ENCODE measurements at places on chromosomes 1 and 21.

- no peak for DNase-seq
Observed at GRCh38 chr1:162353702-162354101, 23.0 kb downstream of the SPATA46 start.

DNA sequence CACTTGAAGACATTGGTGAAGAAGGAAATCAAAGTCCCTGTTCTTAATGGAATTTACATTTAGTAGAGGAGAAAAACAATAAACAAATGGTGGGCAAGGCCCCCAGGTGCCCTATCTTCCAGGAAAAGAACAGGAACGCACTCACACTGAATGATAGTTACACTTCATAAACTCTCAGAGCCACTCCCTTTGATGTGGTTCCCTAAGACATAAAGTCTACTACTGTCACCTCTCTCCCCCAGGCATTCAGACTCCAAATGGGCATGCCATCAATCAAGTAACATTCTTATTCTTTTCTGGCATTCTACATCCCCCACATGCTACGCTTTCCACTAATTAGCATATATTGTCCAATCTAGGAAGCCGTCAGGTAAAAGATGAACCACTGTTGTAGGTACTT, 36.6 kb upstream of the PIGC start:
- DNase-seq: no peak

DNA sequence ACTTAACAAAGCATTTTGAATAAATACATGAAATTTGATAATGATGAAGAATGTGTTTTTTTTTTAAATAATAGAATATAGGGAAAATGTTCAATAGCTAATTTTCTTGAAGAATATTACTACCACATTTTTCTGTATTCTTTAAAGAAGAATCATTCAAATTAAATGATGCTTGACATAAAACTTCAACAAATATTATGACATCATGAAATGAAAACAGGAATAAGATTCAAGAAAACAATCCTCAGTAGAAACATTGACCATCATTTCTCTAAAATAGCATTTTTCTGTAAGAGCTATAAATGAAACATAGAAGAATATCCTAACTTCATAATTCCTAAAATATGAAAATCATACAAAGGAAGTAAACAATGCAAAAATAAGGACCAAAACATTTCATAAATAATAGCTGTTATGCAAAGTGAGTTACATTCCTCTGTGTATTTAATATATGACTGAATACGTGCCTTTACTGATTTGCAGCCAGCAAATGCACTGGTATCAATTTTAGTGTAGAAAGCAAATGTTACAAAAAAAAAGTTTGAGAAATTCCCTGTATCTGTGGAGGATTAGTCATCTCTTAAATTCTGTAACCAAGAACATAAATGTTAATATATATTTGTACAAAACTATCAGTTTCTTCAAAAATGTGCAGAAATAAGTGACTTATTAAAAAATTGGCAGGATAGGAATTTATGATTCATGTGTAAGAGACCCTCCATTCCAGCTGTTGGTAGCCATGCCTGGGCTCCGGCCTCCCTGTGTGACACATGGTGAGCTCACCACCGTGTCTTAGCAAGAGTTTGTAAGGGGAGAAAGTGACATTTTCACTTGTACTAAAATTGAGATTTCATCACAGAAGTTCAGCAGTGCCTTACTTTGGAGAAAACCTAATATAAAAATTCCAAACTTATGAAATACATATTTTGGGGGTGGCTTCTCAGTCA, 15.0 kb upstream of the PTPN14 start:
- DNase-seq: no peak

DNA sequence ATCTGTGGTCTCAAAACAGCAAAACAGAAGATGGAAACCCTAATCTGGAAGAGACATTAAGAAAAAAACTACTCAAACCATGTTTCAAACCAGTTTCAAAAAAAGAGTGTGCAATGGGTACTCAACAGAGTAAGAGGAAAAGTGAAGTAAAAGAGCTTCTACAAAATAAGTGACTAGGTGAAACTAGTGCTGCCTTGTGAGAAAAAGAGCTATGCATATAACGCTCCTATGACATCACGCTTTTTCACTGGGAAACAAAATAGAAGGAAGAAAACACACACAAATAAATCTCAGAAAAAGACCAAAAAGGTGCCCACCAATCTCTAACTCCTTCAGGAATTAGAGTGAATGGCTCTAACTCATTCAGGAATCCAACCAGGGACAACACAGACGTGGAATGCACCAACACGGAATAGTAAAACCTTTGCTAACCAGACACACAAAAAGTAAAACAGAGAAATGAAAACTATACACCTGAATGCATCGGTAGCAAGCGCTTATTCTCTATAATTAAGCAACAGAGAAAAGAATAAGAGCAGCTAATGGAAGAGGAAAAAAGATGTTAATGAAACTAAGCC, 1.3 kb downstream of the FOXJ3 start:
- DNase-seq: no peak

DNA sequence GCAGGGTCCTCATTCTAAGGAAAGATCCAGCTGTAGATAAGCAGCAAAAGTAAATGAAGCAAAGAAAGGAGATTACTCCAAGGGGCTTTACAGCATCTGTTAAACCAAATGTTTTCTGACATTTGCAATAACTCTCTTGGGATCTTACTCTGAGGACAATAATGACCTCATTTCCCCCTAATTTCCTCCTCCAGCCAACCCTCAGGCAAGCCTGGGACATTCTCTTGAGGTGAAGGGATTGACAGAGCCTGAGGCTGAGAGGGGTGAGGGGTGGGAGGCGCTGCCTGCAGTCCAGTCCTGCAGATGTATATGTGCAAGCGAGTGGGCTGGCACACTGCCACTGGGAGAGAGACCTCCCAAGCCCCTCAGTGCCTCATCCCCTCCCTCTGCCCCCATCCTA, 40.5 kb upstream of the NEK2 start:
- DNase-seq: no peak

- no peak for DNase-seq
Observed at GRCh38 chr1:220124542-220124941, 30.6 kb downstream of the IARS2 start.

DNA sequence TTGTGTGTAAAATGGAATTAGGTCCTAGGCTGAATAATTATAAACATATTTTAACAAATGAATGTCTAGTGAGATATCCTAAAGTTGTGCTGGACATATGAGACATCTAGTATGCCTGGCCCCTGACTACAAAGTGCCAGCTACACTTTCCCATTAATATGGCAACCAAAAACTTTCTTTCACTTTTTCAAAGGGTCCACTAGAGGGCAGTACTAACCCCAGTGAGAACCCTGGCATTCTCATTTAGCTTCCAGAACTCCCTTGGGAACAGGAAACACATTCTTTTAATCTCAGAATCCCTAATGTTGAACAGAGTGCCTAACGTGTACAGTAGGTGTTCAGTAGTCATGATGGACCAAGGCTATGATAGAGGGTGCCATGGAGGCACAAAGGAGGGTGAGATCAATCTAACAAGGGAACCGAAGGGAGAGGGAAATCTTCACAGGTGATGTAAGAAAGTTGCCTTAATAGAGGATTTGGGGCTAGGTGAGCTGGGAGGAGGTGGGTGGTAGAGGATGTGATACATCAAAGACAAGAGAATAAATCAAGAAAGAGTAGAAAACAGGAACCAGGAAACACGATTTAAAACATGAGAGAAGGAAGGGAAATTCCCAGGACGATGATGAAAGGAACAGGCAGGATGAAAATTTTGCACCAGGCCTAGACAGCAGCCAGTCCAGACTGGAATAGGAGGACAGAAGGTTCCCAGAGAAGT, 41.6 kb downstream of the NSL1 start:
- no peak for DNase-seq

DNA sequence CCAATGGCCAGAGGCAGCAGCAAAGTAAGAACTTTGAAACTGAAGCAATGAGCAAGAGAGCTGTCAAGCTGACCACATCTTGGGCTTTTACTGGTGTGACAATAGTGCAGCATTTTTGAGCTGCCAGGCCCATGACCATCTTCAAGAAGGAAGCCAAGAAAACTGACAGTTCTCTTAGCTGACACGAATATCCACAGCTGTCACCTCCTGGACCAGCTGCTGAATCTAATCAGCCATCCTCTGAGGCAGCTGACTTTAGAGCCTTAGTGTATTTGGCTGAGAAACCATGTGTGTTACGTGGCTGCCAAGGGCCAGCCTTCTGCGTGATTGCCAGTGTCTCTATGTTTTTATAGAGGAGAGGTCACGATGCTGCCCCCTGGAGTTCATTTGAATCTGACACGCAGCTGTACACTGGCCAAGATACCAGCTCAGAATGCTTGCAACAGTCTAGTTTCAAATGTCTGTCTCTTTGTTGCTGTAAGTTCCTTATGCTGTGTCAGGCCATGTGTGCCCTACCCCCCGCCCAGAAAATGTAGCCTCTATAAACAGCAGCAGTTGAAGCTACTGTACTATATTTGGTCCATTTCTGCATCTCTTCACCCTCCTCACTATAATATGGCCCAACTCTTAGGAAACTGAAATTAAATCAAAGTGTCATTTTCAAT, 39.7 kb downstream of the PALMD start:
- DNase-seq: no peak

DNA sequence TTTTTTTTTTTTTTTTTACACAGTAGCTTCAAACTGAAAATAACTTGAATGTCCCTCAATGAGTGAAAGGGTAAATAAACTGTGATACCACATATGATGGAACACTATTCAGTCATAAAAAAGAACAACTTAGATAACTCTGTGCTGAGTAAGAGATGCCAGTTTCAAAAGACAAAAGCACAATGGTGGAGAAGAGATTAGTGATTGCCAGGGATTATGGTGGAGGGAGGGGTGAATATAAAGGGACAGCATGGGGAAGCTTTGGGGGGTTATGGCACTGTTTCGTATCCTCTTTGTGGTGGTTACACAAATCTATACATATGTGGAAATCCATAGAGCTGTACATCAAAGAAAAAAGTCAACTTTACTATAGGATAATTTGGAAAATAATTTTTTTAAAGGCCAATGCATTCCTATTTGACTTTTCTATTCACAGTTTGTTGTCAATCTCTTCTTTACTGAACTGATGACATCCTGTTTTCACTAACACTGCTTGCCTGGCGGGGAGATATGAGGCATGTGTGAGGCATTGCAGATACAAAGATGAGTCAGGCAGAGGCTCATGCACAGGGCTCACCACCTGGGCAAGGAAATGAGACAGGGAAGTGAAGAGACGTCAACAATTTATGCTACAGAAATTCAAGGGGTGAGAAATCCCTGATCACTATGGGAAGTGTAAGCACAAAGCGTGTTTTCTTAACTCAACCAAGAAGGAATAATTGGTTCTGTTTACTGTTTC, 302.7 kb downstream of the DUSP10 start:
- DNase-seq: no peak

GRCh38 chr21:21213297-21213696, 215.1 kb downstream of the NCAM2 start:
- no peak for DNase-seq

DNA sequence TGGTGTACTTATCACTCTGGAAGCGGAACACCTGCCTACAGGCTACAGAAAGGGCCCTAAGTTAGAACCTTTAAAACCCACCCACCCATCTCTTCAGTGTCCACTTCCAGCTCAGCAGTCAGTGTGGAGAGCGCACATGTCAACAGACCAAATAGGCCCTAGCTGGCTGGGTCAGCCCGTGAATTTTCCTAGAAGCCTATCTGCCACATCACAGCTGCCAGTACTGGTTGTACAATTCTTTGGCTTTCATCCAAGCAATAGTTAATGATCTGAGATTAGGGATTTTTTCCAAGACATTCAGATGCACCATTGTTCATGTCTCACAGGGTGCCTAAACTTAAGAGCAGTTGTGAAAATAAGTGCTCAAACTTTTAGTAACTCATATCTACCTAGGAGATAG, 197.1 kb downstream of the KCNK2 start:
- no peak for DNase-seq

- DNase-seq: no peak
Observed at GRCh38 chr1:209844695-209845407, 17.1 kb downstream of the UTP25 start.

DNA sequence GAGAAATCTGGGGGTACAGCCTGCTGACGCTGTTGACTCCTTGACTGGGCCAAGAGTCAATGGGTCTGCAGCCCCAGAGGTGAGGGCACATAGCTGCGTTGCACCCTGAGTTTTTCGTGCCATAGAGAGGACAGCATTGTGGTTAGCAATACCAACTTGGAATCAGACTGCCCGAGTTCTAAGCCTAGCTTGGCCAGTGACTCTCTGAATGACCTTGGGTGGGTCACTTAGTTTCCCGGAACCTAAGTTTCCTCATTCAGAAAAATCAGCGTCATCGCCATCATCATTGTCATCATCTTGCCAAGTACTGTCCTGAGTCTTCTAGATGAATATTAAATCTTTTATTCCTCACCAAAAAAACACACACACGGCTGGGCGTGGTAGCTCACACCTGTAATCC, 151.2 kb upstream of the TMEM51 start:
- DNase-seq: no peak

GRCh38 chr21:37751268-37751975, 164.8 kb downstream of the KCNJ6 start:
- no peak for DNase-seq

- DNase-seq: no peak
Observed at GRCh38 chr1:58119971-58120370, 426.6 kb downstream of the OMA1 start.

GRCh38 chr1:175493321-175494010, 249.9 kb downstream of the TNR start:
- DNase-seq: no peak

DNA sequence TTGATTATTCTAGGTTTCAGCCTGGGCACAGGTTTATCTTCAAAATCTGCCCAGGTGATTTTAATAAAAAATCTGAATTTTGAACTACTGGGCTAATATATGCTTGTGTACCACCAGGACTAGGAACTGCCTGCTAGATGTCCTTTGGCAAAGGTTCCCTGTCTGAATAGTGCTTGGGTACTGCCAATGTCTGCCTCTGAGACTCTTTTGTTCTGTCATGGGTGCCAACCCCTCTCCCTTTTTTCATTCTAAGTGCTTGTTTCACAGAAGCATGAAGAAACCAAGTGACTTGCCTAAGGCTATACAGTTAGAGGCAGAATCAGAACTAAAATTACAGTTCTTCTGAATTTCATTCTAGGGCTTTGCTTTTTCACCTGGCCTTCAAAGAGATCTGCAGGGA, 106.3 kb upstream of the CACHD1 start:
- DNase-seq: no peak

- no peak for DNase-seq
Observed at GRCh38 chr1:199877526-199878384, 149.8 kb upstream of the NR5A2 start.

Data from T-cell (primary cell).